ENCODE measurements at places on chromosomes 16 and 17. TPM values are rescaled to one million over a fixed set of nuclear protein-coding genes. Genes with fewer than 3 reads are reported as not detected.

USP43 gene
- 0.39 TPM for total RNA-seq

SDK2 gene
- 1.6 TPM for total RNA-seq

ABI3 gene
- 54.9 TPM for total RNA-seq

GLP2R gene
- not detected for total RNA-seq

TNFRSF13B gene
- 0.31 TPM for total RNA-seq

RHBDL3 gene
- total RNA-seq: not detected

CANT1 gene
- total RNA-seq: 39.3 TPM

ABCC12 gene
- not detected for total RNA-seq

- peaks cover 6% of the 10 kb centered on the region for H3K4me1 ChIP-seq
- H3K27me3 ChIP-seq: peaks cover 65% of the 10 kb centered on the region
- H3K4me3 ChIP-seq: peak overlapping the region; percentile 61
- no peaks in the 10 kb centered on the region for H3K36me3 ChIP-seq
- H3K27ac ChIP-seq: no peak overlapping the region
- DNase-seq: peak; percentile 27
Observed at GRCh38 chr16:80931801-80932707, 74.6 kb downstream of the CMC2 start.

DNA sequence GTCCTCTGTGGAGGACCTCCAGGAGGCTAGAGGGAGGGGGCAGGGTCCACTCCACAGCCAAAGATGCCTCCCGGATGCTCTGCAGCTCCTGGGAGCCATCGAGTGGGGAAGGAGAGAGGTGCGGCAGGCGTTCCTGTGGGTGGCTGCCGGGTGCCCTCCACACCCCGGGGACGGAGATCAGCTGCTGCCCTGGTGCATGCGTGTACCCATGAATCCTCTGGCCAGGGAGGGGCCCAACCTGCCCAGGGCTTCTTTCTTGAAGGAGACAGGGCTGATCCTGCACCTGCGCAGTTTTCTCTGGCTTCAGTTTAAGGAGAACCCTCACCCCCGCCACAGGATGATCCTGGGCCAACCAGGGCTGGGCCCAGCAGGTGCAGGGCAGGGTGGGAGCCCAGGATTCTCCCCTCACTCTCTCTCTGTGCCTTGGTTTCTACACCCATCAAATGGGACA, 33.5 kb upstream of the DOC2B start:
- no peak overlapping the region for H3K4me3 ChIP-seq
- H3K27me3 ChIP-seq: no peaks in the 10 kb centered on the region
- no peak overlapping the region for H3K27ac ChIP-seq
- no peak for DNase-seq

DNA sequence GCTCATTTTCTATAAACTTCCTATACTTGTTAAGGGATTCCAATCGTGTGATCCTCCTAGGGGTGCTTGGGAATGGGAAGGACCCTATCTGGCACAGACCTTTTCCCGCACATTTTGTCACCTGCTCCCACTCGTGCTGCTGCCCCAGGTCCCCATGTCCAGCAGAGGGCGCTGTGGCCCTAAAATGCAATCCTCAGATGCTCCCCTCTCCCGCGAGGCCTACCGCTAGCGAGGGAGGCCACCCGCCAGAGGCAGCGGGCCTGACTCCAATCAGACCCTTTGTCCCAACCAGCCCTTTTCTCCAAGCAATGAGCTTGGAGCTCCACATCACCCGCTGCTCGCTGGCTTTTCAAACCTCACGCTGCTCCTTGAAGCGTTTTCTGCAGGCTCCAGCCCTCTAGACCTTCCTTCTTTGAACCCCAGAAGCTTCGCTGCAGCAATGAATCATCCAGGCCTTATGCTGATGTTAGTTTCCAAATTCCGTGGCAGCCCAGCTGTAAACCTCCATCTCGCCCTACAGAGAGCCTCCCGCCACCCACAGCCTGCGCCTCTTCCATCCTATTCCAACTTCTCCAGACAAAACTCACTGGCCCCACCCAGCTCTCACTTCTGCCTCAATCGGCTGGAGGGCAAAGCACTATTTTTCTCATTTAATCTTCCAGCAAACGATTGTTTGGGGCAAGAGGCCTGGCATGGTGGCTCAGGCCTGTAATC, 23.6 kb upstream of the FZD2 start:
- no peak overlapping the region for H3K4me3 ChIP-seq
- H3K27ac ChIP-seq: no peak overlapping the region
- DNase-seq: peak; percentile 83
- no peaks in the 10 kb centered on the region for H3K36me3 ChIP-seq

- H3K4me1 ChIP-seq: no peaks in the 10 kb centered on the region
- no peaks in the 10 kb centered on the region for H3K27me3 ChIP-seq
- DNase-seq: no peak
- peaks cover 4% of the 10 kb centered on the region for H3K36me3 ChIP-seq
- no peak overlapping the region for H3K4me3 ChIP-seq
Observed at GRCh38 chr16:12345349-12345748, 368.8 kb downstream of the SNX29 start.

GRCh38 chr17:41967141-41967920, 736 bp downstream of the CNP start:
- peaks cover 33% of the 10 kb centered on the region for H3K4me1 ChIP-seq
- DNase-seq: peak; percentile 51
- H3K27me3 ChIP-seq: no peaks in the 10 kb centered on the region
- peak overlapping the region; percentile 88 for H3K27ac ChIP-seq
- H3K4me3 ChIP-seq: peak overlapping the region; percentile 82
- peaks cover 14% of the 10 kb centered on the region for H3K36me3 ChIP-seq

DNA sequence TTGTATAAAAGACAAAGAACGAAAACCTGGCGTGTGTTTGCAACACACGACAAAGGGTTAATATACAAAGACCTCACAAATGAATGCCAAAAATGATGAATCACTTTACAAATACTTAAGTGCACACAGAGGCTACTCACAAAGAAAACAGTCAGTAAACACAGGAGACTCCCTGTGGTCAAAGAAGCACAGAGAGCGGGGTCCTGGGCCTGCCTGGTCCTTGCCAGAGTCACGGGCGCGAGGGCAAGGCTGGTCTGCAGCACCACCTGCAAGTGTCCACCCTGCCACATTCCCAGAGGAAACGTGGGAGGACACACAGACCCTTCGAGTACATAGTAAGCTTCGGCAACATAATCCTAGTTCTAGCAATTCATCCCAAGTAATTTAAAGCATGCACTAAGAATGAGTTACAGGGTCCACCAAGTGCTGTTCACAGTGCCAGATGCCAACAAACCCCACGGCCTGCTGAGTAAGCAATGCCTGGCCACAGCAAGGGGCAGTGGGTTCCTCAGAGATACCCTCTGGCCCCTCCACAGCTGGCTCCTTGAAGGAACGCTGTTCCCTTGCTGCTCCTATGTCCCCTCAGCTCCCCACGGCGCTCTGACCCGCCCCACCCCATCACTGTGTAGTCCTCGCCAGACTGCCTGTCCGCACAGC, 24.6 kb upstream of the FAAP100 start:
- H3K4me3 ChIP-seq: no peak overlapping the region
- no peak for DNase-seq
- no peak overlapping the region for H3K27ac ChIP-seq
- peaks cover 8% of the 10 kb centered on the region for H3K4me1 ChIP-seq
- H3K27me3 ChIP-seq: no peaks in the 10 kb centered on the region

- H3K27me3 ChIP-seq: no peaks in the 10 kb centered on the region
- peaks cover 23% of the 10 kb centered on the region for H3K4me1 ChIP-seq
- no peak for DNase-seq
- no peaks in the 10 kb centered on the region for H3K36me3 ChIP-seq
- H3K27ac ChIP-seq: no peak overlapping the region
Observed at GRCh38 chr17:17675416-17675815, 5.8 kb upstream of the RAI1 start.

GRCh38 chr17:20989991-20990855, 52.6 kb downstream of the USP22 start:
- H3K4me1 ChIP-seq: peaks cover 2% of the 10 kb centered on the region
- no peak overlapping the region for H3K4me3 ChIP-seq
- H3K27ac ChIP-seq: no peak overlapping the region
- no peaks in the 10 kb centered on the region for H3K27me3 ChIP-seq

DNA sequence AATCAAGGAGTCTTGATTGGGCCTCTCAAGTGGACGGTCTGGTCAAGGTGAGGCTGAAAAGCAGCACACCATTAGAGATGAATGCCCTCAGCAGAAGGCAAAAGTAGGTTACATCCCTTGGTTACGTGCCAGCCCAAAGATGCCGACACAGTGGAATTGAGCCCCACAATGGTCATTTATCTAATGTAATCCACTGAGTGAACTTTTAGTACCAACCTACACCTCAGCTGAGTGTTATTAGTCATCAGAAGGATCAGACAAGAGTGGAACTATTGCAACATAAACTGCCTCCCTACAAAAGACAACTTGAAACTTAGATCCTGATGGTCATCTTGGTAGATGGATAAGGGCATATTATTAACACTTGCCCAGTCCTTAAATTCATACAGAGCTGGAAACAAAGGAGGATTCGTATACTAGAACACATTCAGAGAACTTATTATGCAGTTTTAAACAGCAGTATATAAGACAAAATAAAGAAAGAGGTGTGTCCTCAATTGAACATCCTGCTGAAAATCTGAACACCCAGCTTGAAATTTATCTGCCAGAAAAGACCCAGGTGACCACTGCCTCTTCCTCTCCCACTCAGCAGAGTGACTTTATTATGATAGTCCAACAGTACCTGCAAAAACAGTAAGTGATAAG, 2.8 kb downstream of the DCUN1D3 start:
- peaks cover 17% of the 10 kb centered on the region for H3K36me3 ChIP-seq
- peaks cover 39% of the 10 kb centered on the region for H3K4me1 ChIP-seq
- DNase-seq: no peak
- no peak overlapping the region for H3K27ac ChIP-seq

DNA sequence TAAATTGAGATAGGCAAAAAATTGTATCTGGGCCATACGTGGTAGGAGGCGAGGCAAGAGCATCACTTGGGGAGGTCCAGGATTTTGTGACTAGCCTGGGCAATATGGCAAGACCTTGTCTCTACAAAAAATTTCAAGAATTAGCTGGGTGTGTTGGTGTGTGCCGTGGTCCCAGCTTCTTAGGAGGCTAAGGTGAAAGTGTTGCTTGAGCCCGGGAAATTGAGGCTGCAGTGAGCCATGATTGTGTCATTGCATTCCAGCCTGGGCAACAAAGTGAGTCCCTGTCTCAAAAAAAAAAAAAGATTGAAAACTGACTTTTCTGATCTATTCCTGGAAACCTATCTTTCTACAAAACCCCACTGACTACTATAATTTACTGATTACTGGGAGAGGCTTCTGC, 26.7 kb downstream of the CDK12 start:
- peaks cover 15% of the 10 kb centered on the region for H3K4me1 ChIP-seq
- H3K27ac ChIP-seq: no peak overlapping the region
- peaks cover 11% of the 10 kb centered on the region for H3K36me3 ChIP-seq
- H3K4me3 ChIP-seq: no peak overlapping the region

DNA sequence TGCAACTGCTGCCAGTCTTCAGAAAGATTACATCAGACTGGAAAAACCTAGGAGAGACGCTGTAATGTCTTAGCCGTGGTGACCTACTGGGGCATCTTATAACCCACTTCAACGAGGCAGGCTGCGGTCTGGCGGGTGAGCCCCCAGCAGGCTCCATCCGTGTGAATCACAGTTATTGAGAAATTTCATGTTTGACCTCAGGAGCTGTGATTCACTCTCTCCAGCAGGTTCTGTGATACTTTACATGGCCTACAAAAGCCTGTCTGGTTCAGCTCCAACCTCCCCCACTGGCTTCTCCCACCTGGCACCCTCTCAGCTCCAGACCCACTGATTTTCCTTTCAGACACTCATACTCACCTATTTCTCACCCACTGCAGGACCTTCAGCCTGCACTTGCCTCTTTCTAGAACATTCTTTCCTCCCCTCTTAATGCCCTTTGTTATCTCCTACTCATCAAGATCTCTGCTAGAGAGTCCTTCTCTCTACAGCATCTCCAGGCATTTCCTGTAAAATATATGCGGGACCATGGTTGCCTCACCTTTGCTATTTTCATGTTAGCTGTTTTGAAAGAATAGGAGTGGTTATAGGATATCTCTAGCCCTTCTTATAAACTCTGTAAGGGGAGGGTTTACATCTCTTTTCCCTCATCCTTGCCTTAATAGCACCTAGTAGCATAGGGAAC, 227.9 kb downstream of the MAF start:
- no peaks in the 10 kb centered on the region for H3K36me3 ChIP-seq
- no peak overlapping the region for H3K27ac ChIP-seq
- no peak overlapping the region for H3K4me3 ChIP-seq

DNA sequence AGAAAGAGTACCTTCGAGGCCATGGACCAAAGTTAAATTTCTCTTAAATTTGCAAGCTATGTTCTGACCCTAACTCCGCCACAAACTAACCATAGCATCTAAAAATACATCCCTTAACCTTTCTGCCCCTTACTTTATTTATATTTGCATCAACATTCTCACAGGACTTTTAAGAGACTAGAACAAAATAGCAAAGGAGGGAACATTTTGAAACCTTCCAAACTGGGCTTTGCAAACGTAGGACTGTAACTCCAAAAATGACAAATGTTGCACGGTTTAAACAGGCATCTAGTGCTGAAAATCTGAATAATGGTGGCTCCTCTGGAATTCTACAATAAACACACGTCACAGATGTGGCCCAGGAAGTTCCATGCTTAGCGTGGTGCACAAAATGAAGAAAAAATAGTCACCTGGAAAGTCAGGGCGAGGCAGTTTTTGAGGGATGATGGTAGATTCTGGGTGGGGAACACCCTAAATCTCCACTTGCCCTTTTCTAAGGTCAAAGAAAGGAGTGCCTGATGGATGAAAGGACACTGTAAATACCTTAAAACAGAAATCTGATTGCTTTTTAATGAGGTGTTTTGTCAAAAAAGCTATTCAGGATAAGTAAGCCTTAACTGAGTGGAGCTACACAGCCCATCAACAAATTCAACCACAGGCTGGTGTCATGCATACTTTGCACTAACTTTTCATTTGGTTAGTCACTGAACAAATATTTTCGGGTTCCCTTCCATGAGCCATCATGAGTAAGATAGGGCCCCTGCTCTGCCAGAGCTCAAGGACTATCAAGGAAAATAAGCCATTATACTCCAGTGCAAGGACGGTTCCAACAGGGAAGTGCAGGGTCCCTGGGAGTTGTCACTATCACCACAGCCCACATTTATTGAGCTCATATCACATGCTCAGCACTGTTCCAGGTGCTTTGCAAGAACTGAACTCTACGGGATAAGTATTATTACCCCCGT, 21.2 kb downstream of the ARHGAP17 start:
- DNase-seq: no peak
- H3K4me3 ChIP-seq: no peak overlapping the region
- no peaks in the 10 kb centered on the region for H3K27me3 ChIP-seq
- H3K36me3 ChIP-seq: peaks cover 13% of the 10 kb centered on the region
- peaks cover 61% of the 10 kb centered on the region for H3K4me1 ChIP-seq

DNA sequence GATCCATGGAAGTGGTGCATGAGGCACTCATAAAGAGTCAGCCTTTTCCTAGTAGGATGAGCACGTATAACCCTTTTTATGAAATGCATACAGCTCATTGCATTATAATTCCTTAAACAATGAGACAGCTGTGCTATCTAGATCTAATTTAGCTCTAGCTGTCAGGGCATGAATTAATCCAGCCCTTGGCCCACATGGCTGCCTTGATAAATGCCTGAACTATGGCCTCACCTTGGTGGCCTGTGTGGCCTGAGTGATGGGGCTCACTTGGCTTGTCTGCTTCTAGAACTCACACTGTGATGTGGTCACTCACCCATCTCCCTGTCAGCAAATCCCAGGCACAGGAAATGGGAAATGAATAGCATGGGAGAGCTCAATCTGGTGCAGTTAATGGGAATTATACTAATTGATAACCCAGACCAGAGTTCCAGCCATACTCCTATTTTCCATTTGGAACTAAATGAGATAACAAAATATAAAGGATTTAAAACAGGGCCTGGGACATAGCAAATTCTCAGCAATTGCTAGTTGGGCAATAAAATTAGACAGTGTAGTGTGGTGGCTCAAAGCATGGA, 153.6 kb downstream of the HS3ST2 start:
- no peaks in the 10 kb centered on the region for H3K36me3 ChIP-seq
- no peak for DNase-seq
- H3K4me1 ChIP-seq: no peaks in the 10 kb centered on the region
- no peak overlapping the region for H3K27ac ChIP-seq
- H3K27me3 ChIP-seq: peaks cover 28% of the 10 kb centered on the region
